Hematopoietic multipotent progenitor cell (in vitro differentiated cells): ENCODE measurements at places on chromosomes 5 and 9.

DNA sequence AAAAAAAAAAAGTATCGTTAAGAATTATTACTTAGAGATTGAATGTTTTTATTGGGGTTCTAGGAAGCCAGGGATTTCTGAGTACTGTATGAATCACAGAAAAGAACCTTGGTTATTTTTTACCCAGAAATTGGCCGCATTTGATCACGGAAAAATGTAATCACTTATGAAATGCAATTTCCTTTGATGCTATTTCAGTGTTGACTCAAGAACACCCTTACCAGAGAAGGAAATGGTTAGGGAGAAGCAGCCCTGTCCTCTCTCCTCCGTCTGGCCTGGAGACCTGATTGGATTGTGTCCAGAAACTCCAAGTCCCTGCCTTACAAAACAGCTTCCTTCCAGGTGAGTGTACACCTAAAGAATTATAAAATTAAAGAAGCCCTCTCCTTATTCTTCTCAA, 116.7 kb downstream of the MED10 start:
- DNase-seq: no peak

DNA sequence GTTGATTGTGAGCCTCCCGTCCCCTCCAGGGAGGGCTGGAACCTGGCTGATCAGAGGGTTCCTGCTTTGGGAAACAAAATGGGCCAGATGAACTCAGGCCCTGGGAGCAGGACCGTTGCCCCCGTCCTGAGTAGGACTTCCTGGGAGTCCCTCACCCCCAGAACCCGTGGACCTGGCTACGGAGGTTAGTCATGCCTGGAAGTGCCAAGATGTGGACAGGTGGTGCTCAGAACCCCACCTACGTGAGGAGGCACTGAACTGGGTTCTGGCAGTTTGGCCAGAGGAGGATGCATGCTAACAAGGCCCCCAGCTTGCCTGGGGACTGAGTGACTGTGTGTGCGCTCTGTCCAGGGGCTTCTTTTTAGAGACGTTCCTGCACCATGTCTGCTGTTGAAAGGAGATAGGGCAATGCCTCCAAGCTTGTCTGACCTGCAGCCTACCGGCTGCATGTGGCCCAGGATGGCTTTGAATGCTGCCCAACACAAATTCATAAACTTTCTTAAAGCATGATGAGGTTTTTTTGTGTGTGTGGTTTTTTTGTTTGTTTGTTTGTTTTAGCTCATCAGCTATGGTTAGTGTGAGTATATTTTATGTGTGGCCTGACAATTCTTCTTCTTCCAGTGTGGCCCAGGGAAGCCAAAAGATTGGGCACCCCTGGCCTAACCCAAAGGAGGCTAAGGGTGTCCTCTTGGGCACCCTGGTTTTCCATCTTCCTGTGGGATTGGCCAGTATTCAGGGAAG, 1.8 kb upstream of the DAB2IP start:
- no peak for DNase-seq

DNA sequence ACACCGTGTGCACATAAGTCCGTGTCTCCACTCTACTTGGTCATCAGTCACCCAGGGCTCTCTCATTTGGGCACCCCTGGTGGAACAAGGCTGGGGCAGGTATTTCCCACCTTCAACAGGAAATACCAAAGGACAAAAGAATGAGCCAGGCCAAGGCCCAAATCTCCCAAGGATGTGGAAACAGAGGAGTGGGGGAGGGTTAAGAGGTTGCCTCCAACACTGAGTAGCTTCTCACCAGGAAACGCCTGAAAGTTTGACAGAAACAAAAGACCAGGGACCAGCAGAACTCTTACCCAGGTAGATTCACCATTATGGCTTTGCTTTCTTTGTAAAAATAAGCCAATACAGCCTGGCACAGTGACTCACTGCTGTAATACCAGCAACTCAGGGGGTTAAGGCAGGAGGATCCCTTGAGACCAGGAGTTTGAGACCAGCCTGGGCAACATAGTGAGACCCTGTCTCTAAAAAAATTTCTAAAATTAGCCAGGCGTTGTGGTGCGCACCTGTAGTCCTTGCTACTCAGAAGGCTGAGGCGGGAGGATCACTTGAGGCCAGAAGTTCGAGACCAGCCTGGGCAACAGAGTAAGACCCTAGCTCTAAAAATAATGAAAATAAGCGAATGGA, 12.7 kb downstream of the SLC1A3 start:
- no peak for DNase-seq

- no peak for DNase-seq
Observed at GRCh38 chr5:82446809-82447208, 168.7 kb upstream of the RPS23 start.

- DNase-seq: no peak
Observed at GRCh38 chr9:32045513-32045912, 338.9 kb upstream of the ACO1 start.

- no peak for DNase-seq
Observed at GRCh38 chr9:120289098-120289497, 290.9 kb downstream of the CDK5RAP2 start.

GRCh38 chr9:119283078-119283794, 86.0 kb downstream of the BRINP1 start:
- DNase-seq: no peak

GRCh38 chr5:72296256-72296655, 23.8 kb downstream of the MRPS27 start:
- no peak for DNase-seq

DNA sequence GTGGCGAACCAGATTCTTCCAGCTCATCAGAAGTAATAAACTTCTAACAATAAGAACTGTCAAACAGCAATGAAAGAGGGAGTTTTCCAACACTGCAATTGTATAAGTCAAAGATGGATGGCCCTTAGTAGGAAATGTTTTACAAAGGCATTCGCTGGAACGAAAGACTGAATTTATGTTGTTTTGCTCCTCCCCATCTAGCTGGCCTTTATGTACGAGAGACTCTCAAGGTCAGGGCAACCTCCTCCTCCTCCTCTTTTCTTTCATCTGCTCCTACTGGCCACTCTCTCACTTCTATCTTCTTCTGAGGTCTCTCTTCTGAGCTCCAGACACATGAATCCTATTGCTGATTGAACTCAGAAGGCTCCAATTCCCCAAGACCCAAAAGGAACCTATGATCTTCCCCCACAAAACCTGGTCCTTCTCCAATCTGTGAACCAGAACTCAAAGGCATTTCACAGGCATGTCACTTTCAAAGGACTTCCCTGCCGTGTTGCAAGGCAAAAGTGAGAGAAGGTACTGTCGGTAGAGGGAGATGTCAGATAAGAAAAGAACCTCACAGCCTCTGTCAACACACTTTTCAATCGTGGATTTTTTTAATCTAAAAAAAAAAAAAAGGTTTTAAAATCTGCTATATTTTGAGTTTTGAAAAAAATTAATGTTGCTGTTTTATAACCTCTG, 28.5 kb upstream of the PUM3 start:
- peak; percentile 46 for DNase-seq
